Ovary (tissue), 10 donors: ENCODE measurements at places on chromosomes 12 and 14. TPM values are rescaled to one million over a fixed set of nuclear protein-coding genes. Genes with fewer than 3 reads are reported as not detected.

KCNC2 gene
- not detected for total RNA-seq

MOAP1 gene
- 29.4 TPM for total RNA-seq

TMTC2 gene
- total RNA-seq: 5.4 TPM

ARHGEF40 gene
- 31.0 TPM for total RNA-seq

MAP3K9 gene
- 2.2 TPM for total RNA-seq

OR6C70 gene
- total RNA-seq: not detected

KRT73 gene
- not detected for total RNA-seq

SP7 gene
- total RNA-seq: not detected
